ENCODE measurements at places on chromosomes 7 and 10. TPM values are rescaled to one million over a fixed set of nuclear protein-coding genes. Genes with fewer than 3 reads are reported as not detected.

CCDC6 gene
- total RNA-seq = 44.1 TPM

IL2RA gene
- not detected for total RNA-seq

PTN gene
- 12.8 TPM for total RNA-seq

TMEM176B gene
- not detected for total RNA-seq

TMEM270 gene
- total RNA-seq = not detected

SLC16A9 gene
- 0.25 TPM for total RNA-seq

MICALL2 gene
- total RNA-seq = 28.9 TPM

ENO4 gene
- total RNA-seq = 1.4 TPM

- no peak for DNase-seq
These were observed 7.7 kb upstream of the SFRP5 start for GRCh38 chr10:97779492-97779891.

- no peak for DNase-seq
These were observed 46.3 kb downstream of the SPAG6 start for GRCh38 chr10:22391600-22391999.

- peak; percentile 57 for DNase-seq
These were observed 4.0 kb downstream of the PDAP1 start for GRCh38 chr7:99404235-99404976.

DNA sequence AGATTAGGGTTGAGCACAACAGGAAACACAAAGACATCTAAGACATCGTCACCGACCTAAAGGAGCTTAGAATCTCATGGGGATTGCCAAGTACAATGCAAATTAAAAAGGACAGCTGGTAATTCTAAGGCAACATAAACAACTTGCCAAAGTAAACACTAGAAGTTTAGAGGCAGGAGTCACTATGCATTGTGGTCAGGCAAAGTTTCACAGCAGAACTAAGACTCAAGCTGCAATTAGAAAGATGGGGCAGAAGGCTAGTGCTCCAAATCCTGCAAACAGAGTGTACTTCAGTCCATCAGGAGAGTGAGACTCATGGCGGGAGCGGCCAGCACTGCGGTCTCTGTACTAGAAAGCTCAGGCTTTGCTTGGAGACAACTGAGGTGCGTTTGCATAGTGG, 52.7 kb downstream of the HIPK2 start:
- DNase-seq = peak; percentile 66

DNA sequence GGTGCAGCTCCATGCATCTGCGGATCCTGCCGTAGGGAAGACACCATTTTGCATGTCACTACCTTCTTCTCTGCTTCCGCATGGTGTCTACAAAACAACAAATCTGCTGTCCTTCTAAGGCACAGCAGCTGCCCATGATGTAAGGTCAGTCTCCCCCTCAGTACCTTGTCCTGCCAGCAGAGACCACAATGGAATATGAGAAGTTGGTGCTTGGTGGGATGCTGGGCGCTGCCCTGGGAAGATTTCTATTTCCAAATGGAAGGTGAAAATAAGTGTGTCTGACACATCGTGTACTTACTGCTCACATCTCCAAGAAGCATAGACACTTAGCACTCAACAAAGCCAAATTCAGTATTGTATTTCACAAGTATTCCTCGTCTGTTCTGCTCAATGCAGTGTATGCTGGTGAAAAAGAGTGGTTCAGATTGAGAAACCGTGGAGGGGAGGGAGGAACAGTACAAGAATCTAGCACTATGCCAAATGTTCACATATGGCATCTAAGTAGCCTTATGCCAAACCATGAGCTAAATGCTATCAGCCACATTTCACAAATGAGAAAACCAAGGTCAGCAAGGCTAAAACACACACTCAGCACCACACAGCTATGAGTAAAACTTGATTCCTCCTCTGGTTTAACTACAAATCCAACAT, 95.0 kb downstream of the GRB10 start:
- DNase-seq = peak; percentile 79

GRCh38 chr7:30805081-30805691, 34.0 kb downstream of the MINDY4 start:
- DNase-seq = peak; percentile 43

- DNase-seq = no peak
These were observed 5.2 kb downstream of the RET start for GRCh38 chr10:43082087-43082486.

GRCh38 chr7:33471636-33472242, 342.4 kb downstream of the BBS9 start:
- no peak for DNase-seq

DNA sequence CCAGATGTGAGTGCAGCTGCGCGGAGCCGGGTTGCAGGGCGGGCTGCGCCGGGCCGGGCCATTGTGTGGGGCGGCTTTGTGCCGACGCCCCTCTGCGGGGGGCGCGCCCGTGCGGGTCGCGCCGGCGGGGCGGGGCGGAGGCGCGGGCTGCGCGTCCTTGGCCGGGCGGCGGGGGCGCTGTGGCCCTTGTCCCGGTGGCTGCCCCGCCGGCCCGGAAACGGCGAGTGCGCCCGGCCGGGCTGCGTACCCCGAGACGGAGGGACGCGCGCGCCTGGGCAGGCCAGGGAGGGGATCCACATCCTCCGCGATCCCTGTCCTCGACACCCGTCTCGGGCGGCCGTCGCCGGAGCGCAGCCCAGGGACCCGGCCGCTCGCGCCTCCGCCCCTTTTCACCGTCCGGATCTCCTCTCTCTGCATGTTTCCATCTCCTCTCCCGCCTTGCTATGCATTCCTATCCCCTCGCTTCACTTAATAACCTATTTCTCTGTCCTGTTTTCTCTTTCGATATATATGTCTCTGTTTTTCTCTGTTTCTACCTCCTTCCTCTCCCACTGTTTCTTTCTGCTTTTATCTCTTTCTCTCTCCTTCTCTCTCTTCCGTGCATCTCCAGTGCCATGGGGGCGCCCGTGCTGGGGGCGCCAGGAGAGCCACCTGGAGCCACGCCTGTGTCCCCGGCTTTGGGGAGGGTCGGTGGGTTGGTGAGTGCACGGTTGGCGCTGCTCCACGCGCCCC, 765 bp downstream of the PFKFB3 start:
- DNase-seq = peak; percentile 56

GRCh38 chr10:64463406-64463805, 942.2 kb downstream of the REEP3 start:
- no peak for DNase-seq

- DNase-seq = no peak
These were observed 42.4 kb downstream of the INSIG1 start for GRCh38 chr7:155340071-155340531.

- DNase-seq = no peak
These were observed 94.5 kb downstream of the INPP5A start for GRCh38 chr10:132632091-132632561.

- DNase-seq = no peak
These were observed 80.3 kb downstream of the FAM53B start for GRCh38 chr10:124663766-124664360.

GRCh38 chr10:33132626-33133025, 174.6 kb upstream of the ITGB1 start:
- DNase-seq = no peak

- DNase-seq = no peak
These were observed 64.0 kb downstream of the ZNF33B start for GRCh38 chr10:42574336-42574735.

Measured in fibroblast of the aortic adventitia (primary cell).